ENCODE measurements at places on chromosomes 11 and 22. TPM values are rescaled to one million over a fixed set of nuclear protein-coding genes. Genes with fewer than 3 reads are reported as not detected.

- no peaks in the 10 kb centered on the region for H3K4me1 ChIP-seq
- H3K27ac ChIP-seq = no peak overlapping the region
- no peaks in the 10 kb centered on the region for H3K36me3 ChIP-seq
- H3K4me3 ChIP-seq = no peak overlapping the region
- DNase-seq = no peak
- H3K27me3 ChIP-seq = no peaks in the 10 kb centered on the region
These were observed 601.3 kb downstream of the BUD13 start for GRCh38 chr11:116171271-116172140.

GRCh38 chr22:30872285-30873041 is 96.1 kb downstream of the MORC2 start:
- H3K4me1 ChIP-seq = no peaks in the 10 kb centered on the region
- H3K27me3 ChIP-seq = no peaks in the 10 kb centered on the region
- no peaks in the 10 kb centered on the region for H3K36me3 ChIP-seq
- H3K4me3 ChIP-seq = no peak overlapping the region

- no peaks in the 10 kb centered on the region for H3K4me1 ChIP-seq
- H3K36me3 ChIP-seq = no peaks in the 10 kb centered on the region
- DNase-seq = no peak
- no peaks in the 10 kb centered on the region for H3K27me3 ChIP-seq
These were observed 35.9 kb upstream of the MUC15 start for GRCh38 chr11:26607725-26608506.

GRCh38 chr22:41917903-41918791 is 3.3 kb upstream of the SHISA8 start:
- H3K4me1 ChIP-seq = peaks cover 19% of the 10 kb centered on the region
- H3K27me3 ChIP-seq = peaks cover 42% of the 10 kb centered on the region
- H3K4me3 ChIP-seq = no peak overlapping the region
- no peaks in the 10 kb centered on the region for H3K36me3 ChIP-seq
- no peak overlapping the region for H3K27ac ChIP-seq

DNA sequence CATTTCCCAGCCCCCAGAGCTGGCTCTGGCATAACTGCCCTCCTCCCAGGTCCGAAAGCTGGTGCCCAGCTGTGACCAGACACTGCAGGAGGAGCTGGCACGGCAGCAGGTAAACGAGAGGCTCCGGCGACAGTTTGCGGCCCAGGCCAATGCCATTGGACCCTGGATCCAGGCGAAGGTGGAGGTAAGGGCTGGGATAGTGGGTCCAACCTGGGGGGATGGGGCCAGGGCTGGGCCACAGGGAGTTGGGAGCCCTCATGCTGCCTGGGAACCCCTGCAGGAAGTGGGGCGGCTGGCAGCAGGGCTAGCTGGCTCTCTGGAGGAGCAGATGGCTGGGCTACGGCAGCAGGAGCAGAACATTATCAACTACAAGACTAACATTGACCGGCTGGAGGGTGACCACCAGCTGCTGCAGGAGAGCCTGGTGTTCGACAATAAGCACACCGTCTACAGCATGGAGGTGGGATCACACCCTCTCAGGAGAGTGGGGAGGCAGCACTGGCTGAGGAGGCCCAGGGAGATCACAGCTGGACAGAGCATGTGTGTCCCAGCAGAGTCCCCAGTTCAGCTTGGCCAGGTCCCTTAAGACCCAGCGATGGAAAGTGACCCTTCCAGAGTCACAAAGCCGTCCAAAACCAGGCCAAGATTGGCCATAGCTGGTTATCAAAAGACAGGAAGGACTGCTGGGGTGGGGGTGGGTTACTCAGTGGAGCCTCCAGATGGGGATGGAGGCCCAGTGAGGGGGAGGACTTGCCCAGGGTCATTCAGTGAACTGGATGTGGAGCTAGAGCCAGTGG is 7.0 kb downstream of the CTSF start:
- no peak overlapping the region for H3K4me3 ChIP-seq
- peaks cover 54% of the 10 kb centered on the region for H3K27me3 ChIP-seq
- H3K36me3 ChIP-seq = no peaks in the 10 kb centered on the region
- no peak overlapping the region for H3K27ac ChIP-seq
- no peaks in the 10 kb centered on the region for H3K4me1 ChIP-seq

DNA sequence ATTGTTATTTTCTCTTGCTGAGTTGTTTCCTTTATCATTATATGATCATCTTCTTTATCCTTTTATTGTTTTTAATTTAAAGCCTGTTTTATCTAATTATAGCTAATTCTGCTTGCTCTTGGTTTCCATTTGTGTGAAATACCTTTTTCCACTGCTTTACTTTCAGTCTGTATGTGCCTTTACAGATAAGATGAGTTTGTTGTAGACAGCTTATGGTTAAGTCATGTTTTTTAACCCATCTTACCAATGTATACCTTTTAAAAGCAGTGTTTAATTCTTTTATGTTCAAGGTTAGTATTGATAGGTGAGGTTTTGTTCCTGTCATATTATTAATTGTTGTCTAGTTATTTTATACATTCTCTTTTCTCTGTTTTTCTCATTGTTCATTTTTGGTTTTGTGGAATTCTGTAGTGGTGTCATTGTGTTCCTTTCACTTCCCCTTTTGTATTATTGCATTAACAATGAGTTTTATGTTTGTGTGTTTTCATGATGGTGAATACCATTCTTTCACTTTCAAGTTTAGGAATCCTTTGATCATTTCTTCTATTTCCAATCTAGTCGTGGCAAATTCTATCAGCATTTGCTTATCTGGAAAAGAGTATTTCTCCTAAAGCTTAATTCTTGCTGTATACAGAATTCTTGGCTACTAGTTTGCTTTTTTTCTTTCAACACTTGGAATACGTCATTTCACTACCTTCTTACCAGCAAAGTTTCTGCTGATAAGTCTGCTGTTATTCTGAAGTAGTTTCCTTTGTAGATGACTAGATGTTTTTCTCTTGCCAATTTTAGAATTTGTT is 21.8 kb downstream of the OR5AN1 start:
- no peaks in the 10 kb centered on the region for H3K27me3 ChIP-seq
- H3K4me3 ChIP-seq = no peak overlapping the region
- no peak overlapping the region for H3K27ac ChIP-seq

- no peaks in the 10 kb centered on the region for H3K4me1 ChIP-seq
- H3K36me3 ChIP-seq = no peaks in the 10 kb centered on the region
- no peak overlapping the region for H3K27ac ChIP-seq
- no peak for DNase-seq
- no peaks in the 10 kb centered on the region for H3K27me3 ChIP-seq
These were observed 214.2 kb upstream of the ZBED5 start for GRCh38 chr11:11072067-11072466.

- DNase-seq = no peak
- H3K27ac ChIP-seq = 0 out of 2 replicates have a peak overlapping the region, but pooled peaks have one; percentile 18
- H3K27me3 ChIP-seq = no peaks in the 10 kb centered on the region
- H3K36me3 ChIP-seq = no peaks in the 10 kb centered on the region
These were observed 40.7 kb upstream of the TIMP3 start for GRCh38 chr22:32760815-32761214.

DNA sequence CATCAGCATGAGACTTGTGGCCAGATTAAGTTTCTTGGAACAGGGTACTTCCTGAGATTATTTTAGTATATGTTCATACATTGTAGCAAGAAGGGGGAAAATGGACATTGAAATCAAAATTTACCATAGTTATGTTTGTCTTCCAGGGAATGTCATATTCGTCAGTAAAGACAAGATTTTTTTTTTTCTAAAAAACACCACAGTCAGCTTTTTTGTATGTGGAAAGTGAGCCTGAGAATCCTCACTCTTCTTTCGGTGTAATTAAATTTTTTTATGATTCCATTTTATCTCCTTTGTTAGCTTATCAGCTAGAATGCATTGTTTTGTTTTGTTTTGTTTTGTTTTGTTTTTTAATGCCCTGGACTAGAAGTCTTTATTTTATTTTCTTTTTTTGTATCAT is 31.5 kb upstream of the LIPT2 start:
- no peak for DNase-seq
- H3K4me3 ChIP-seq = no peak overlapping the region
- peaks cover 6% of the 10 kb centered on the region for H3K4me1 ChIP-seq

ANAPC15 gene
- 23.5 TPM for total RNA-seq

KRTAP5-8 gene
- not detected for total RNA-seq

GLB1L2 gene
- total RNA-seq = not detected

MPPED2 gene
- total RNA-seq = not detected

EFEMP2 gene
- total RNA-seq = 194 TPM

GPHA2 gene
- not detected for total RNA-seq

BARX2 gene
- total RNA-seq = not detected

Measured in SJSA1 (cell line).